ENCODE measurements at places on chromosomes 2 and 18.

DNA sequence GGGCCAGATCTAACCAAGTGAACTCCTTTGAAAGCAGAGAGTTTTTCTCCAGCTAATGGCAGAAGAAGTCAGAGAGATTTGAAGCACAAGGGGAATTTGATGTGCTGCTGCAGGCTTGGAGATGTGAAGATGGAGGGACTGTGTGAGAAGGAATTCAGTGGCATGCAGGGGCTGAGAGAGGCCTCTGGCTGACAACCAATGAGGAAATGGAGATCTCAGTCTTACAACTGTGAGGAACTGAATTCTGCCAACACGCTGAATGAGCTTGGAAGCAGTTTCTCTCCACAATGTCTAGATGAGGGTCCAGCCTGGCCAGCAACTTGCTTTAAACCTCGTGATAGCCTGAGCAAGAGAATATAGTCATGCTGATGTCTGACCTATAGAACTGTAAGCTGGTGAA is 224.1 kb upstream of the DPP10 start:
- DNase-seq, result no peak

DNA sequence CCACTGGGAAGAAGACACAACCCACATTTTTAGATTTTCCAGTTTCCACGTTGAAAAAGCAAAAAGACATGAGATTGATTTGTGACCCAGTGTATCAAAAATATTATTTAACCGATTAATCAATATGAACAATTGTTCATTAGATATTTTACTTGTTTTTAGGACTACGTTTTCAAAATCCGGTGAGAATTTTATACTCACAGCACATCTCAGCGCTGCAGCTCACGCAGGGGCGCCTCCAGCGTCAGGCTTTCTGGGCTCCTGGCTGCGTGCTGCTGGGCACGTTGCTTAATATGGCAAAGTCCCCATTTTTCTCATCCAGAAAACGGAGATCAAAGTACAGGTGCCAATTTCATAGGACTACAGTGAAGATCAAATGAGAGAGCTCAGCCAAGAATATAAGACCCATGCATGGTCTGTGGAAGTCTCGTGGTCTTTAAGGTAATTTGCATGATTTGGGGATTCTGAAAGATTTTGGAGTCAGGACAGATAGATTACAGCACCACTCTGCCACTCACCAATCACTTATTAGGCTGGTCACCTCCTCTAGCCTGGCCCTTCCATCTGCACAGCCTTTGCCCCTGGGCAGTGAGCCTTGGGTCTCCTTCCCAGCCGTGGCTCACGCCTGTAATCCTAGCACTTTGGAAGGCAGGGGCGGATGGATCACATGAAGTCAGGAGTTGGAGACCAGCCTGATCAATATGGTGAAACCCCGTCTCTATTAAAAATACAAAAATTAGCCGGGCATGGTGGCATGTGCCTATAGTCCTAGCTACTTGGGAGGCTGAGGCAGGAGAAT is 36.2 kb downstream of the PTPN18 start:
- DNase-seq, result peak; percentile 39

DNA sequence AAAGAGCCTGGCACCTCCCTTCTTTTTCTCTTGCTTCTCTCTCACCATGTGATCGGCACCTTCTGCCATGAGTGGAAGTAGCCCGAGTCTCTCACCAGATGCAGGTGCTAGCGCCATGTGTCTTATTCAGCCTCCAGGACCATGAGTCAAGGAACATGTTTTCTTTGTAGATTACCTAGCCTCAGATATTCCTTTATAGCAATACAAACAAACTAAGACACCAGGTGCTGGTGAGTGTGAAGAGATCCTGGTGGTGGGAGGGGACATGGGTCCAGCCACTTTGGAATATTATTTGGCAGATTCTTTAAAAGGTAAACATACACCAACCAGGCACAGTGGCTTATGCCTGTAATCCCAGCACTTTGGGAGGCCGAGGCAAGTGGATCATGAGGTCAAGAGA is 5.9 kb upstream of the USP40 start:
- DNase-seq, result peak; percentile 11

GRCh38 chr2:12257476-12257875 is 459.3 kb upstream of the TRIB2 start:
- no peak for DNase-seq

GRCh38 chr18:72107647-72108383 is 436.3 kb downstream of the CBLN2 start:
- DNase-seq, result no peak

- DNase-seq, result peak; percentile 17
Measured at GRCh38 chr2:1070601-1071000, 120.0 kb downstream of the SNTG2 start.

DNA sequence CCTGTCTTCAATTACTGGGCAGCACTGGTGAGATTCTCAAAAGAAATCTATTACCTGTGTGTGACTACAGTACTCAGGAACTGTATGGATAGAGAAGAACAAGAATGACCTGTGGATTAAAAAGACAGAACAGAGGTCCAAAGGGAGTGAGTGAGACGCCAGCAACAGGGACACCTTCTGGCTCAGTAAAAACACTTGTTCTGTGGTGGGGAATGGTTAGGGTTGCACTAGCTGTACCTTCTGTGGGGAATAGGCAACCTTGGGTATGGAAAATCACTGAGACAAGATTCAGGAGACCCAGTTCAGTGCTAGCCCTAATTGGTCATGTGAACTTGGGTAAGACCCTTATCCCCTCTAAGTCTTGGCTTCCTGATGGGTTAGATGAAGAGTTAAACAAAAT is 986.0 kb downstream of the TSN start:
- DNase-seq, result no peak

- DNase-seq, result peak; percentile 34
Measured at GRCh38 chr2:219701847-219702634, 74.6 kb downstream of the SLC4A3 start.
